ENCODE measurements at places on chromosomes 5 and 9.

DNA sequence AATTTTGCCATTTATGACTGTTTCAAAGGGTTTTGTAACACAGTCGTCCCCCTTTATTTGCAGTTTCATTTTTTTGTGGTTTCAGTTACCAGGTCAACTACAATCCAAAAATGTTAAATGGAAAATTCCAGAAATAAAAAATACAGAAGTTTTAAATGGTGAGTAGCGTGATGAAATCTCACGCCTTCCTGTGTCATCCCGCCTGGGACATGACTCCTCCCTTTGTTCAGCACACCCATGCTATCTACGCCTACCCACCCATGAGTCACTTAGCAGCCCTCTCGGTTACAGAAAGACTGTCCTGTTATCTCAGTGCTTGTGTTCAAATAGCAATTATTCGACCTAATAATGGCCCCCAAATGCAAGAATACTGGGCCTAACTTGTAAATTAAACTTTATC lies 765.3 kb upstream of the ADAMTS16 start:
- DNase-seq = no peak

DNA sequence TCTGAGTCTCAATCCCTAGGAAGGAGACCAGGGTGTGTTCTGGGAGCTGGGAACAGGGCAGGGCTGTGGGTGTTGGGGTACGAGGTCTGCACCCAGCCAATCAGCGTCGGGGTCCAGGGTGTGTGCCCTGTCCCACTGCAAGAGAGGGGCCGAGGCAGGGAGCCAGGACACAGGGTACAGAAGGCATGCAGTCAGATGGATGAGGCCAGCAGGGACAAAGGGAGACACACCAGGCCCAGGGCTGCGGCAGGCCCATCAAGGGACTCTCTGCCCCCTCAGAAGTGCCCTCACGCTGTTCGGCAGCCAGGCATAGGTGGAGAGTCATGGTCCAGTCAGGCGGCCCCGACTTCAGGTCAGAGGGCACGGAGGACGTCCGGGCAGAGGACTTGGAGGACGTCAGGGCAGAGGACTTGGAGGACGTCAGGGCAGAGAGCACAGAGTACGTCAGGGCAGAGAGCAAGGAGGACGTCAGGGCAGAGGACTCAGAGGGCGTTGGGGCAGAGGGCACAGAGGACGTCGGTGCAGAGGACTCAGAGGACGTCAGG lies 28.8 kb upstream of the ADAMTS2 start:
- DNase-seq = no peak

GRCh38 chr9:114374936-114375335 lies 12.8 kb downstream of the AKNA start:
- no peak for DNase-seq

- DNase-seq = no peak
Observed at GRCh38 chr5:74009502-74009901, 383.5 kb downstream of the ARHGEF28 start.
